SK-MEL-5 (cell line): ENCODE measurements at places on chromosomes 6 and 20.
A peak's percentile ranks its signal among the peaks of the same experiment; 100 is the strongest.

DNA sequence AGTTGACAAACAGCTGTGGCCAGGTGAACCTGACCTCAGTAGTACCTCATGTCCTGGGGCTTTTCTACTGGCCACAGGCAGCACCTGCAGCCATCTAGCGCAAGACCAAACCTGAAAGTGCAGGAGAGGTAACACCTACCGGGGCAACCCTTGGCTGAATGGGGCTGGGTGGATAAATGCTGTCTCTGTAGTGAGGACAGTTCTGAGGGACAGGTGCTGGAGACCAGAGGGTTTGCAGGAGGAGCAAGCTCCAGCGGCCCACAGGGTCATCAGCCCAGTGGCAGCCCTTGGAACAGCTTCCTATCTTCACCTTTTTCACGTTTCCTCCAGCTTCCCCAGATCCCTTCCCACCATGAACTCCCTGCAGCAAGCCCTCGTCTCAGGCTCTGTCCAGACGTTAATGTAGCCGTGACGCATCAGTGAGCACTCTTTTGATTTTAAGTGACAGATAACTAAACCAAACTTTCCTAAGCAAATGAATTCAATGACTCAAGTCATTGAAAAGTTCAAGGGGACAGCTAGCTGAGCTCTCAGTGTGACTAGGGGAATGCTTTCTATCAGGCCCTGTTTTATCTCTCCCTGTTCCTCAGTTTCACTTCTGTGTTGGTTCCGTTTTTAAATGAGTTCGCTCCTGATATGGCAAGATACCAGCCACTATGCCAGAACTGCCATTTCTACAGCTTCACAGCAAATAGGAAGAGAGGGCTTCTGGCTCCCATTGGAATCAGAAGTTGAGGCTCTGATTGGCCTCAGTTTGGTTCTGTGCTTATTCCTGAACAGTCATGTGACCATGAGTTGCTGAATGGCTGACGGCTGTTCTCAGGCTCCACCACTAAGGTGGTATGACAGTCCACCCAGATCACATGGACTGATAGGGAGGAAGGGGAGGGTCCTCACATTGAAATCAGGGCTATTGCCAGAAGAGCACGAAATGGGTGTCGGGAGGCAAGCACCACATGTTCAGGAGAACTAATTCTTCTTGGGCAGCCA, 12.1 kb upstream of the PFDN4 start:
- DNase-seq = peak; percentile 30

GRCh38 chr6:16089232-16090062, 39.4 kb upstream of the MYLIP start:
- DNase-seq = no peak

DNA sequence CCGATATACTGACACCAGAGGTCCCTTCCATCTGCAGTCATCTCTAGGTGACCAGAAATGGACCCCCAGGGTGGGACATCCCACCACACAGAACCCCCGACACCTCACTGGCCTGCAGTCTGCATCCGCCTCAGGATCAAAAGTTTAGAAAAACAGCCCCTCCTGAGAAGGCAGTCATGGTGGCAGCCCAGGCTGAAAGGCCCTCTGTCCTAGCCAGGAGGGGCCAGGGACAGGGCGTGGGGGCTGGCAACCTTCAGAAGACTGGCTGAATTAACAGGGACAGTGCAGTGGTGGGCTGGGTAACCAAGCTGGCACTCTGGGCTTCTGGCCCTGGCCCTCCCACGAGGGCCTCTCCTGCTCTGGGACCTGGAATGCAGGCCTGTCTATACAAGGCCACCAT, 34.3 kb upstream of the MDFI start:
- DNase-seq = no peak

DNA sequence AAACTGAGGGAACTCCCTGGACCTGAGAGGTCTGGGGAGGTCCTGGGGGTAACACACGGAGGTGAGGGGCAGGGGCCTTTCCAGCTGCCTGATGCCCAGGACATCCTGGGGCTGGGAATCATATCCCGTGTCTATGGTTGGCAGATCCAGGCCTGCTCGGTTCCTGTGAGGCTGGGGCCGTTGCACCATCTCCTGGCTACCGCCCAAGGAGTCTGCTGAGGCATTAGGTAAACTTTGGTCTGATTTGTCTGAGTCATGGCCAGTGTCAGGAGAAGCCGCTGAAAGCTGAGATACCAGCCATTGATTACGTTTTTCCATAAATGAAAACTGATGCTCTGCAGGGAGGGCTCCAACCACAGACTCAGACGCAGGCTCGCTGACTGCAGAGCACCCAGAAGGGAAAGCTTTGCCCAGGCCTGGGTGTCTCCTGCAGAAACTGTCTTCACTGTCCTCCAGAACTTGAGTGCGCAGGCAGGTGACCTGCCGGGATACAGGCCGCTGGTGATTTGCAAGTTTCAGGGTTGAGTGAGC, 14.2 kb downstream of the TRAF3IP2 start:
- peak; percentile 86 for DNase-seq

- no peak for DNase-seq
Measured at GRCh38 chr20:39399463-39399862, 437.3 kb downstream of the DHX35 start.
